ENCODE measurements at places on chromosomes 3 and 15.

DNA sequence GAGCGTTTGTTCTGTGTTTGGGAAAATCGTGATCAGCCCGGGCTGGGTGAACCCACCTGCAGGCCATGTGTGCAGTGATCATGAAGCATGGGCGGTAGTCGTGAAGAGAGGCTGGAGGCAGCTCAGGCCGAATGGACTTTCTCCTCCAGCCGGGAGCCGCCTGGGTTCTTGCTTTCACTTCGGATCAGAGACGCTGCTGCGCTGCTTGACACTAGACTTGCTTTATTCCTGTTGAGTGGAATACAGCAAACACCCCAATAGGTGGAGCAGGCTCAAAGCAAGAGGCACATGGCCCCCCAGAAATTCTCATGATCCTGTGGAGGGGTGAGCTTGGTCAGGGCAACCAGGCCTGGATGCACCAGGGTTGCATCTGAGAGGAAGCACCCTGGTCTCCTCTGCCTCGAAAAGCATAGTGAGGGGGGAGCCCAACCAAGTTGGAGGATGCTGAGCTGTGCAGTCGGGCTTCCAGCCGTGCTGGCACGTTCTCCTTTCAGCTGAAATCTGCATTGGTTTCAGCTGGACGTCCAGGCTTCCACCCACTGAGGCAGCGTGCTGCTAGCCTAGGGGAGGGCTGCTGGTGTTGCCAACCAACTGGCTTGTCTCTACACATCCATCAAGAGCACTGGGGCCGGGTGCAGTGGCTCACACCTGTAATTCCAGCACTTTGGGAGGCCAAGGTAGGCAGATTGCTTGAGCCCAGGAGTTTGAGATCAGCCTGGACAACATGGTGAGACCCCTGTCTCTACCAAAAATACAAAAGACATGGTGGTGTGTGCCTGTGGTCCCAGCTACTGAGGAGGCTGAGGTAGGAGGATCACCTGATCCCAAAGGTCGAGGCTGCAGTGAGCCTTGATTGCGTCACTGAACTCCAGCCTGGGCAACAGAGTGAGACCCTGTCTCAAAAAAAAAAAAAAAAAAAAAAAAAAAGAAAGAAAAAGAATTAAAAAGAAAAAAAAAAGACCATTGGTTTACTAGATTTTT is 2.8 kb upstream of the NRROS start:
- DNase-seq: no peak

- no peak for DNase-seq
These were observed 526.5 kb upstream of the PROK2 start for GRCh38 chr3:72311425-72311824.

DNA sequence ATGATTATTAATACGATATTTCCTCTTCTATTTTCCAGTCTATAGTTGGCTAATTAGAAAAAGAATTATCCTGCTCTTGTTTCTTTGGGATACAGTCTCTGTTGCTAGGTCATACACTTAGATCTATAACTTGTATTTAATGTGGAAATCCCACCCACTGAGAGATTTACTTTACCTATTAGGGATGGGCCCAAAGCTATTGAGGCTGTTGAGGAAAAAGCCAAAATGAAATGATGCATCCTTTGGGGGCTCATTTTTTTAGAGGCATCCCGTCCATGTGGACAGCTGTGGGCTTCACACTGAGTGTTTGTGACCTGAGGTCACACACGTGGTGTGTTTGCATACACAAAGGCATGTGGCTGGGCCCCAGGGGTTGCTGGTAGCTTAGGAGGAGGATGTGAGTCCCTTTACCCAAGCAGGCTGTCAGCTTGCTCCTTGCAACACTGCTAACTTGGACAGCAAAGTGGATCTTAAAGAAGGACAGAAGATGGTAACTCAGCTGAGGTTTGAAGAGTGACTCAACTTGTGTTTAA is 477.4 kb downstream of the AGBL1 start:
- no peak for DNase-seq

DNA sequence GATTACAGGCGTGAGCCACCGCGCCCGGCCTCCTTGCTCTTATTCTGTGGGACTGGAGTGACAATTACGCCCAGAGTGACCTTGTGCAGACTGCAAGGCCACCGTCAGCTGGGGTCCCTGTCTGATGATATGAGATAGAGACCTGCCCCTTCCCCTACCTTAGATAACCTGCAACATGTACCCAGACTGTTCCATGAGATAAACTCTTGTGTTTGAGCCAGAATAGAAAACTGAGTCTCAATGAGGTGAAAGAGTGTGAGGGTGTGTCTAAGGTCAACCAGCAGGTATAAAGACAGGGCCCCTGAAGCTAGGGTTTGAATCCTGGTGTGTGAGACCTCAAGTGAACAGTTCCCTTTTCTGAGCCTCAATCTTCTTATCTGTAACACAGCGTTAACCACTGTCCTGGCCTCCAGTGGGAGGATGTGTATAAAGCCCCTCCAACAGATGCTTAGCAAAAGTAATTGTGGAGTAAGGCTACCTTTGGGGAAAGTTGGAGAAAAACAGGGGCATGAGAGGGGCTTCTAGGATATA is 6.0 kb downstream of the TADA3 start:
- no peak for DNase-seq

GRCh38 chr15:87722941-87723691 is 533.4 kb downstream of the NTRK3 start:
- DNase-seq: no peak

DNA sequence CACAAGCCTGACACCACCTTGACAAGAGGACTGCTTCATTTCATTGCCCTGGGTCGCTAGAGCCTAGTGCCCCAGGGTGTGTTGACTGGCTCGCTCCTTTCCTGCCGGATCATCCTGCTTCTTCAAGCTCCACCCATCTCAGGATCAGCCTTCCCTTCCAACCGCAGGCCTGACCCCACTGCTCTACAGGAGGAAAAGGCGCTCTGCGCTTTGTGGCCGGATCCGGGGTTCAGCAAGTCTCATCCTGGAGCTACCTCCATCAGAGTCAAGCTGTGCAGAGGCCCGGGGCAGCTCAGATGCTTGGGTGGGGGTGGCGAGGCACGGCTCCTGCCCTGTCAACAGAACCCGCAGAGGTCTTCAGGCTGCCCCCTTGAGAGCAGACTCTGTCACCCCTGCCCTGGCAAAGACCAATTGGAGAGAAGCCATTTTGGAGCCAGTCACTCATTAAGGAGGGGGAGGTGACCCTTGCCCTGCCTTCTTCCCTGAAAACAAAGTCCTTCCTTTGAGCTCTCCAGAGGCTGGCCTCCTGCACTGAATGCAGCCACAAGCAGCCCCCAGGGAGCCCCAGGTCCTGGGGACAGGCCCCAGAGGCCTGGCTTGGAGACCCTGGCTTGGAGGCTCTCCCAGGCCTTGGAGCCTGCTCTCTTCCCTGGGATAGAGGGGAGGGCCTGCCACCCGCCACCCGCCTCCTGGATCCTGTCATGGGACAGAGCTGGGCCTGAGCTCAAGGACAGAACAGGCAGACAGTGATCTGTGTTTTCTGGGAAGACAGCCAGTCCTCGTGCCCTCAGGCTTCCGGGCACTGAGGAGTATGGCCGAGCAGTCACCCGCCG is 80.3 kb downstream of the CPN2 start:
- peak; percentile 92 for DNase-seq

- no peak for DNase-seq
These were observed 1.7 kb downstream of the PLA2G4D start for GRCh38 chr15:42092398-42093318.

DNA sequence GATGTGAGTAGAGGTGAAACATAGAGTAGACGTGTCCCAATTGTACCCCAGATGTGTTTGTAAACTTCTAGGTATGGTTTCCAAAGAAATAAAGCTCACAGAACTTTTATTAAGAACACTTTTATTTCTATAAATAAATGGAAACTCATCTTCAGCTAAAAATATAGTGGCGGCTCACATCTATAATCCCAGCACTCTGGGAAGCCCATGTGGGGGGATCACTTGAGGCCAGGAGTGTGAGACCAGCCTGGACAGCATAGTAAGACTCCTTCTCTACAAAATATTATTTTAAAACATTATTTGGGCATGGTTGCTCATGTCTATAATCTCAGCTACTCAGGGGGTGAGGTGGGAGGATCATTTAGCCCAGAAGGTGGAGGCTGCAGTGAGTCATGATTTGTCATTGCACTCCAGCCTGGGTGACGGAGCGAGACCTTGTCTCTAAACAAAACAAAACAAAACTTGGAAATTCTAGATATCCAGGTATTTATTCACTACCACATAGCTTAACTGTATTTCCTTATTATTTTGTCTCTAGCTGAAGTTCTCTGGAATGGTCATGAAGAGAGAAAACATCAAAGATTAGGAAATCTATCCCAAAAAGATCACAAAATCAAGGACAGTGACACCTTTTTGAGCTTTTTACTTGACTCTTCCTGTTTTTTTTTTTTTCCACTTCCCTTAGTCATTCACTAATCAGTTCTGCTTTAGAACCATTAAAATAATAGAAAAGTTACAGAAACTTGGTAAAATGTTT is 258.1 kb downstream of the TIGIT start:
- DNase-seq: no peak

GRCh38 chr15:27241943-27242342 is 271.0 kb downstream of the GABRG3 start:
- no peak for DNase-seq

- peak; percentile 16 for DNase-seq
These were observed 126.0 kb downstream of the MYLK start for GRCh38 chr3:123758081-123758564.

GRCh38 chr3:134485075-134485717 is 589 bp downstream of the ANAPC13 start:
- no peak for DNase-seq

DNA sequence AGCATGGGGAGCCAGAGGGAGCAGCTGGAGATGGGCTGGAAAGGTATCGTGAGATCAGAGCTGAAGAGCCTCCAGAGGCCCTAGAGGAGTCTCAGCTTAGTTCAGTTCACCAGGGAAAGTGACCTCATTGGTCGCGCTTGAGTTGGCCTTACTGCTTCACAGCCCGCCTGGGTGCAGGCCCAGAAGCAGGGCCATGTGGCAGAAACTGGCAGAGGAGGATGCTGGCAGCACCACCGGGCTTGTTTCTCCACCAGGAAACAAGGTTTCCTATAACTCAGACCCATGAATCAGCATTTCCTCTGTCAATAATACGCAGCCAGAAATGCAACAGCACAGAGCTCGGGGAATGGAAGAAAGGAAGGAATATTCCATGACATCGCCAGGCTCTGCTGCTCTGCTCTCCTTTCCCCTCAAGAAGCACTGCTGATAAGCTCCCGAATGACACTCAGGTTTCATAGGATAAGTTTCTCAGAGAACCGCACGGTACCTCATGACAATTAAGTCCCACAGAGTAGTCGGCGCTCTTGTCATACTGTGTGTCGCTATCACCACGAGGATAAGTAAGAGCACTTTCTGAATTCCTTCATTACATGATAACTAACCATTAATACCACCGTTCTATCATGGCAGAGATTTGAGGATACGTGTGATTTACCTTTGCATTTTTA is 147.1 kb upstream of the LPP start:
- DNase-seq: no peak

GRCh38 chr3:65361448-65361847 is 673.6 kb upstream of the ADAMTS9 start:
- no peak for DNase-seq

GRCh38 chr3:49882166-49882565 is 12.5 kb upstream of the CAMKV start:
- DNase-seq: no peak

DNA sequence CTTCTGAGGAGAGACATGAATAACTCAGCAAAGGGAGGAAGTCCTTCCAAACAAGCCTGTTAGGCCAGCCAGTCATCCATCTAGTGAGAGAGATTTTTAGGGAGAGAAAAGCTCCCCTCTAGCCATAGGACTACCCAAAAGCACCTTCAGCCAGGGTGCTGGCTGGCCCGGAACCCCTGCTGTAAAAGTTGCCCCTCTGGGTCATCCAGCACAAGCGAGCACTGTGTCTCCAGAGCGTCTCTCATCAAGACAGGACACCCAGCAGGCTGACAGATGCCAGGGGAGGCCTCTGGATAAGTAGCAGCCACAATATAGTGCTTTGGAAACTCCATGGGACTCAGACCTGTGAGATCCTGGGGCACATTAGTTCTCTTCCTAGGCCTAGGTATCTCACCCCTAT is 24.5 kb downstream of the ANXA2 start:
- no peak for DNase-seq

GRCh38 chr3:137039570-137039969 is 81.8 kb downstream of the IL20RB start:
- DNase-seq: no peak

GRCh38 chr3:135368316-135368715 is 573.3 kb downstream of the EPHB1 start:
- no peak for DNase-seq

DNA sequence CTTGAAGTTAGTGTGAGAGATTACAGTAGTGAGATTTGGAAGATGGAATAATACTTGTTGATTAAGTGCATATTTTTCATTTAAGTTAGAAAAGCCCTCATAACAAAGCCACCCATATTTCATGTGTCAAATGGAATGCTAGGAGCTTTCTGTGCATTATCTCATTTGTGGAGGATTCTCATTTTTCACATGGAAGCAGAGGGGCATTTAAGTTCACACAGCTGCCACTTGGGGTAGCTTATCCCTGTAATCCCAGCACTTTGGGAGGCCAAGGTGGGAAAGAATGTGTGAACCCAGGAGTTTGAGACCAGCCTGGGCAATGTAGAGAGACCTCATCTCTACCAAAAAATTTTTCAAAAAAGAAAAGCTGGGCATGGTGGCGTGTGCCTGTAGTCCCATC is 55.2 kb downstream of the RAB7A start:
- DNase-seq: no peak

- no peak for DNase-seq
These were observed 19.7 kb downstream of the OCA2 start for GRCh38 chr15:28079313-28079969.

GRCh38 chr3:135240426-135240825 is 445.4 kb downstream of the EPHB1 start:
- no peak for DNase-seq

GRCh38 chr15:65246026-65246714 is 34.9 kb upstream of the CILP start:
- DNase-seq: no peak

GRCh38 chr3:15557511-15557946 is 36.0 kb upstream of the COLQ start:
- DNase-seq: no peak

DNA sequence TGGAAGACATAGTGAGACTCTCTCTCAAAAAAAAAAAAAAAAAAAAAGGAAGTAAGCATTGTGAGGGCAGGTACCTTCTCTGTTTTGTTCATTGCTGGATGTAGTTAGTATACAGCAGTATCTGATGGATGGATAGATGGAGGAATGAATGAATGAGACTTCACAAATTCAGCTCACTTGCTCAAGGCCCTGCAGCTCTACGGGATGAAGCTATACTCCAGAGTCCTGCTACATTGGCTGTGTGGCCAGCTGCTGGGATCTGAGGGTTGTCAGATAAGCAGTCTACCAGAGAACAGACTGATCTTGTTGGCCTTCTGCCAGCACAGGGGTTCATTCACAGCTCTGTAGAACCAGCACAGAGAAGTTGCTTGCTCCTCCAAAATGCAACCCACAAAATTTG is 35.0 kb downstream of the MLH1 start:
- no peak for DNase-seq

- DNase-seq: no peak
These were observed 374.2 kb downstream of the MECOM start for GRCh38 chr3:169289273-169289672.

DNA sequence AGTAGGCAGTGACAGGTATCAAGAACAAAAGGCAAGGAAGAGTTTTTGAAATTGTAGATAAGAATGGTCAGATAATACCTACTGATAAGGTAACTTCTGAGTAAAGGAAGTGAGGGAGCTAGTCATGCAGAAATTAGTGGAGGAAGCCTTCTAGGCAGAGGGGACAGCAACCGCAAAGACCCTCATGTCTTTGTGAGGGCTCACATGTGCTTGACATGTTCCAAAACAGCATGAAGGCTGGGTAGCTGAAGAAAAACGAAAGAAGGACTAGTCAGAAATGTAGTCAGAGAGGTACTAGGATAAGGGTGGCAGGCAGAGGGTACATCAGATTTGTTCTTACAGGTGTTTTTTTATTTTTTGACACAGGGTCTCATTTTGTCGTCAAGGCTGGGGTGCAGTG is 5.3 kb downstream of the SIN3A start:
- no peak for DNase-seq
